ENCODE measurements at places on chromosomes 3 and 15.
A peak's percentile ranks its signal among the peaks of the same experiment; 100 is the strongest.

GRCh38 chr15:30770759-30771158 lies 133.0 kb upstream of the FAN1 start:
- DNase-seq: no peak

GRCh38 chr15:60731583-60732130 lies 252.7 kb upstream of the ICE2 start:
- DNase-seq: no peak

- DNase-seq: no peak
These were observed 51.8 kb downstream of the CYP11A1 start for GRCh38 chr15:74315626-74316025.

DNA sequence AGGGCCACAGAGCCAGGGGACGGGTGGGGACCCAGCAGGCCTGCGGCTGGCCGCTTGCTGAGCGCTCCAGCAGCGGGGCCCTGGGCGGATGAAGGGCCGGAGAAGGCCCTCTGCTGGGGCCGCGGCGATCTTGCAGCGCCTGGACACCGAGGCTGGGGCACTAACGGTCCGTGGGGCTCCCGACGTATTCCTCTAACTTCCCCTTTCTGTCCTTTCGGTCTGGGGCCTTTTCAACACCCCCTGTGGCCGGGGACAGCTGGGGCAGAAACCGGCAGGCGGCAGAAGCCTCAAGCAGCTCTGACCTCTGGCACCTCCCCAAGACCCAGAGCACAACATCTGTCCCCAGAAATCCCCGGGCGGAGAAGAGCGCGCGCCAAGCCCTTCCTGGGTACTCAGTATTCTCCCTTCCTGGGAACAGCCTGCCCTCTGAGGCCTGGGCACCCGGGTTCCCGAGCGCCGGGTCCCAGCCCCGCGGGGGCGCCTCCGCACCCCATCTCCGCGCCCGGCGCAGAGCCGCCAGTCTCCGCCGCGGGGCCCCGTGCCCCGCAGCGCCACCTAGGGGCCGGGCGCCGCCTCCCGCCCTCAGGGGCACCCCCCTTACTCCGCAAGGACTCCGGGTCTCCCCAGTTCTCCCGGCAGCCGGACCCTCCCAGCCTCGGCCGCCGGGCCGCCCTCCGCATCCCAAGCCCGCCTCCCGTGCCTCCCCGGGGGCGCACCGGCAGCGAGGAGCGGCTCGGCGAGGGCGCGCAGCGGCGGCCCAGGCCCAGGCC lies 582 bp upstream of the SLCO3A1 start:
- DNase-seq: peak; percentile 18

GRCh38 chr3:175552929-175553328 lies 693.8 kb downstream of the NAALADL2 start:
- DNase-seq: no peak

- DNase-seq: no peak
These were observed 105.8 kb upstream of the RASGRP1 start for GRCh38 chr15:38670128-38671005.

- DNase-seq: no peak
These were observed 19.3 kb downstream of the DNASE1L3 start for GRCh38 chr3:58191361-58191991.

- DNase-seq: peak; percentile 63
These were observed 50.7 kb downstream of the XYLB start for GRCh38 chr3:38397320-38397719.

DNA sequence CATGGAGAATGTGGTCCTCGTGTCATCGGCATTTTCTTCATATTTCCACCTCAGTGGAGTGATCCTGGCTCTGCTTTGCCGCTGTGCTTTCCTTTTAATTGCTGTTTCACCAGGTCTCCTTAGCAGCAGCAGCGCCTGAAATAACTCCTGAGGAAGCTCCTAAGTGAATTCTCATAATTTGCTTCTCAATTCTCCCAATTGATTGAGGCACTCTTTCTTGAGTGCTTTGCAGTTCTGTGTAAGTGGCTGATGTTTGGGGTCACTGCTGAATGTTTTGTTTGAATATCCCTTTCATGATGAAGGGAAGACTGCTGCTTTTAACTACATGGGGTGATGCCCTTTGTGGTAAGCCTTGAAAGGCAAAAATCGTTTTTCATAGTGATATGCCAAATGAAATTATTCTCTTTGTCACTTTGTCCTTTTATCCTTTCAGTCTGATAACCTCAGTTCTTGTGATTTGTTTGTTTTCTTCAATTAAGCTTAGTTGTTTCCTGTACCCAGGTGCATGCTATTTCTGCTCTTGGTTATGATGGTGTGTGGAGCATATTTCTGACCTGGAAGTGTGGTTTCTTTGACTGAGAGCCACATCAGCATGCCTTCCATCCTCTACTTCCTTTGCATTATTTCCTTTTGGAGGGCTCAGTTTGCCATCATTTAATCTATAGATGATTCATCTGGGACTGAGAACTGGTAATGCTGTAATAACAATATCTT lies 36.7 kb downstream of the HMG20A start:
- DNase-seq: no peak

- no peak for DNase-seq
These were observed 20.9 kb upstream of the LOXL1 start for GRCh38 chr15:73905225-73905827.

DNA sequence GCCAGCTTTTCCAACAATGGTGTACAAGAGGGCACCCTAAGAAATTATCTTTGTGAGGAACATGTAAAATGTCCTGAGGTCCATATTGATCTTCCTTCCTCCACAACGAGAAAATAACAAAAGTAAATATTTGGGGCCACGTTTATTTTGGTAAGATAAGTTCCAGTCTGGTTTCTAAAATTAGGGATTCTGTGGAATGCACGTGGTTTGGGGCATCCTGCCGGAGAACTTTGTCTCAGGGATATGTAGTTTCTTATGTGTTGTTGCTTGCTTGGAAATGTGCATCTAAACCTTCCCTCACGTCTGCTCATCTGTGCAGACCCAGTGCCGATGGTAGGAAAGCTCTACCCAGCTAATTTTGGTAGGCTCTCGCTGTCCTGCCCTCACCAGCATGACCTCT lies 62.8 kb downstream of the CTDSPL start:
- no peak for DNase-seq

DNA sequence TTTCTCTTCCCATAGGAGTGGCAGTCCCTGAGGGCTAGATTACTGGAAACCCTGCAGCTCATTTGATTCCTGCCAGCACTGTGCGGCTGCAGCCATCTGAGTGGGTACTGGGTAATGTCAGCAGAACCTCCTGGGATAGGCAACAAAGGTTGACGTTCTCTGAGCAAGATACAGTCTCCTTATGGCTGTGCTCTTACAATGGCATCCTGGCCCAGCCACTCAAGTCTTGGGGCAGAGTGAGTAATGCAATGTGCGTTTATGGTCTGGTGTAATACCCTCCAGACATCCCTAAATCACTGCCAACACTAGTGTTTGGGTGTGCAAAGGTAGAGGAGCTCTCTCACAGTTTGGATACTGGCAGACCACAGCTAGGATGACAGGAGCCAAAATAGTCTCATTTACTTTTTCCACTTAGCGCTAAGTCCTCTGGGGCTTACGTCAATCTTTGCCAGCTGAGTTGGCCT lies 775.8 kb downstream of the ZNF385D start:
- no peak for DNase-seq

DNA sequence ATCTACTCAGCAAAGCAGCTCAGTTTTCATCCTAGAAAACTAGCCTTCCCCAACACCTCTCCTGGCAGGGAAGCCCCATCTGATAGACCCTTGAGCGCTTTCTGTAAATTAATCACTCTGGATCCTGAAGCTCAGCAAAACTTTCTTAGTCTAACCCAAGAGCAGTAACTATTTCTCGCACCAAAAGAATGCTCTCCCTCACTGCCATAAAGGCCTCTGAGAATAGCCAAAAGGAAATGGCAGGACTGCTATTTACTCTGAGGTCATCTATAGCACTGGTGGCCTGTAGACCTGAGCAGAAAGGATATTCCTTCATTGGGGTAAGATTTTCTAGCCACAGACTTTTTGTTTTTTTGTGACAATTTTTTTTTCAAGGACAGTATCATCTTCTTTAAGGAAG lies 345.8 kb upstream of the ADAMTS9 start:
- DNase-seq: peak; percentile 22

DNA sequence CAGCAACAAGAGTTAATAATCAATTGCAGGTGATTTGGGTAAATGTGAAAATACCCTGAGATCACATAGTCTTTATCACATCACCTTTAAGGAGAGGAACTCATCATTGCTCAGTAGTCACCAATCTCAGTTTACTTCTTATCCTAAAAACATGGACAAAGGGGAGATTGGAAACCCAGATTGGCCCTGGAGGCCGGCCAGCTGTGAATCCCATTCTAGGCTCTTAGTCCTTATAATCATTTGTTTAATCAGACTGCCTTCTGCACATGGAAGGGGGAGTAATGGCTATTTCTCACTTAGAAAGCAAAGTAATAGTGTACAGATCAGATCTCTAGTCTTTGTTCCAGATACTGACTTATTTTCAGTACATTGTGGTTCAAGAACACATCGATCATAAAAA lies 37.2 kb upstream of the CPB1 start:
- DNase-seq: no peak

DNA sequence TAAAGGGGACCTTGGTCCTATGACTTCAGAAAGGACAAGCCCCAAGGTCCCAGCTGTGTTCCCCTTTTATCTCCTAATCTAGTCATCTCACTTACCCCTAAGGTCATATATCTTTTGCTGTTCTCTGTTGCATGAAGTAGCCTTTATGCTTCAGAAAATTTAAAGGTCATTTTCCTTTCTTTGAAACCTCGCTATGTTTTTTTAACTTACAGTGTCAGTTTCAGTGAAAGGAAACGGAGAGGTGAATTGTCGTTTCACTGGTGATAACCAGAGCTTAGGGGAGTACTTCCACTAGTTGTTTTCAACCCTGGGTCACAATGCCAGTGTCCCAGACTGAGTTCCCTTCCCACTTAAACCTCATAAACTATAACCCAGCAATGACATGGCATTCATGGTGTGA lies 357.4 kb downstream of the GAP43 start:
- no peak for DNase-seq

DNA sequence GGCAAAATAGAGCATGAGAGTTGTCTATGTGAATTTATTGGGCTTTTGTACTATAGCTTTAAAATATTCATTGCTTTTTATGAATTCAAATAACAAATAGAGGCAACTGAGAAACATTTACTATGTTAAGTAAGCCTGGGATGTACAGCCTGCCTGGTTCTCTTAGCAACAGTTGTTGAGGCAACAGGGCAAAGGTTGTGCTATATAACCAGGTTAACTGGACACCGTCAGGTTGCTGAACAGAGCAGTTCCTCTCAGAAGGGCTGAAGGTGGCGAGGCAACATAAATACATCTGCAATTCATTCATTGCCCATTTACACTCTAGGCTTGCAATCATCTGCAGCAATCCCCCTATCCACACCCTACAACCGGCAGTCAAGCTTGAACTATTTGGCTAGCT lies 78.2 kb downstream of the GTF2E1 start:
- no peak for DNase-seq

DNA sequence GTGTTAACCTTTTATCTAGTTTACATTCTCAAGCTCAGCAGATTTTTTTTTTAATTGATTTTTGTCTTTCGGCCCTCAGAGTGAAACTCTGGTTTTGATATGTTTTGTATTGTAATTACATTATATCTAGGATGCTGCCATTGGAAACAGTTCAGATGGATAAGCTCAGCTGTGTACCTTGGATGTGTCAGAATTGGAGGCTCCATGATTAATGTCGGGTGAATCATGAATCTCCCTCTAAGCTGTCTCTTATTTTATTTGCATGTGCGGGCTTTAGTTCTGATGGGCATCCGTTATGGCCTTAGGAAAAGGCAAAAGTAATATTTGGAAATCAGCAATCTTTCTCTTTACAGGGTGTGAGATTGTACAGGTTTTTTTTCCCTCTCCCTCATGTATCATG lies 4.2 kb downstream of the PTPRG start:
- DNase-seq: no peak

- peak; percentile 28 for DNase-seq
These were observed 652.0 kb upstream of the NECTIN3 start for GRCh38 chr3:110419601-110420000.

DNA sequence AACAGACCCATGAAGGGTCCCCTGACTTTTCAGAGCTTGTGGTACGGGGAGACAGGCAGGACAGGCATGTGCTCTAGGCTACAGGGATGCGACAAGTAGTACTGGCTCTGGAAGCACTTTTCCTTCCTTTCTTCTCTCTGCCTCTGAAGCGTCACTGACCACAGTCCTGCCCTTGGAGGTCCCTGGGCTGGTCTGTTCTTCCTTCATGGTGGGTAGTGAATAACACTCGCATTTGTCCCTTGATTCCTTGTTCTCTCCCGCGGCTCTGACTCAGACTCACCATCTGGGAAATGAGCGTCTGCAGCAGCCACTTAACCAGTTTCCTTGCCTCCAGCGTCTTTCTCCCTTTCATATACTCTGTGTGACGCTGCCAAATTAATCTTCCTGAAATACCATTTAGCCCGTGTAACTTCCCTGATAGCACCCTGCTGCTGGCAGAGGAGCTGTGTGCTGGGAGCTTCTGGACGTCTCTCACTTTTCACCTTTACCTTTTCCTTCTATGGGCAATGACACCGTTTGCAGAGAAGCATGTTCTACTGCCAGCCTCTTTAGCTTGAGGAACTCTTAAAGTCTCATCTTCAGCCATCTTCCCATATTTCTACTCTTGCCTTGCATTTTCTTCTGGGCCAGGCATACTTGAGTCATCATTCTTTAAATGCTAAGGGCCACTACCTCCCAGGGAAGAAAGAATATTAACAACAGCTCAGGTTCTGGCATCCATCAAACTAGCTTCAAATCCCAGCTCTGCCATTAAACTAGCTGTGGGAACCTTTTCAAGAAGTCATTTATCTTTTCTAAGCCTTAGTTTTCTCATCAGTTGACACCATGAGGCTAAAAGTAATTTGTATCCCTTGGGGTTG lies 33.6 kb downstream of the TMEM45A start:
- DNase-seq: peak; percentile 67

DNA sequence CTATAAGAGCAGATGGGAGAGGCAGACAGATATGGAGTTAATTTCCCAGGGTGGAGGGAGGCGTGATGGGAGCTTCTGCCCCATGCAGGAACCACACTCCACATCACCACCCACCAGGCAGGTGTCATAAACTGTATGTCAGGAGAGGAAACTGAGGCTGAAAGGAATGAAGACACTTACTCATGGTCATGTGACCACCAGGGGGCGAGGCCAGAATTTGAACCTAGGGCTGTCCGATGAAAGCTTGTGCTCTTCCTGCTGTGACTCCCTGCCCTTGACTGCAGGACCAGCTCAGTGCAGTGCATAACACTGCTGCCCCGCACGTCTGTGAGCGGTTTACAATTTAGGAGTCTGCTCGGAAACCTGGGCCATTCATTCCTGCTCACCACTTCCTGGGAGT lies 28.8 kb downstream of the NUP210 start:
- DNase-seq: no peak

GRCh38 chr3:65996589-65996988 lies 42.1 kb downstream of the MAGI1 start:
- peak; percentile 56 for DNase-seq
